RPMI7951 (cell line): ENCODE measurements at places on chromosomes 13 and 19.

DNA sequence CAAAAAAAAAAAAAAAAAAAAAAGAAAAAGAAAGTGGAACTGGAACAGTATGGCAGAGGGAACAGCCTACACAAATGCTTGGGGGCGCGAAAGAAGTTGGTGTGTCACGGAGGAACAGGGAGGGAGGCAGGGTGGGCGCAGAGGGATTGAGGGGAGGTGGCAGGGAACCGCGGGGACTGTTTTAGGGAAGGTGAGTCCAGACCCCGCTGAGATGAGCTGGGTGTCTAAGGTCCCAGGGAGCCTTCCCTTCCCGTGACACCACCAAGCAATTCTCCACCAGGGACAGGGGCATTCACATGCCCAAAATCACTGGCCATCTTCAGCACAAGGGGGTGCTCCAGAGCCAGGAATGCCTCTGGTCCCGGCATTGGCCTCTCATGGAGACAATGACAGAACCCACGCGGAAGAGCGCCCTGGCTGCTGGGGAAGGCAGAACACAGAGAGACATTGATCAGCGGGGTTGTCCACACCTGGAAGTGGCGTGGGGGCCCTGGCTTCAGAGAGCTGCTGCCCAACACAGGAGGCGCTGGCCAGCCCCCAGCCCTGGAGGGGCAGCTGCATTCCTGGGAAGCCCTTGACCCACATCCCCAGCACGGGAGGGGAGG is 6.9 kb downstream of the PEAK3 start:
- DNase-seq = peak; percentile 66

DNA sequence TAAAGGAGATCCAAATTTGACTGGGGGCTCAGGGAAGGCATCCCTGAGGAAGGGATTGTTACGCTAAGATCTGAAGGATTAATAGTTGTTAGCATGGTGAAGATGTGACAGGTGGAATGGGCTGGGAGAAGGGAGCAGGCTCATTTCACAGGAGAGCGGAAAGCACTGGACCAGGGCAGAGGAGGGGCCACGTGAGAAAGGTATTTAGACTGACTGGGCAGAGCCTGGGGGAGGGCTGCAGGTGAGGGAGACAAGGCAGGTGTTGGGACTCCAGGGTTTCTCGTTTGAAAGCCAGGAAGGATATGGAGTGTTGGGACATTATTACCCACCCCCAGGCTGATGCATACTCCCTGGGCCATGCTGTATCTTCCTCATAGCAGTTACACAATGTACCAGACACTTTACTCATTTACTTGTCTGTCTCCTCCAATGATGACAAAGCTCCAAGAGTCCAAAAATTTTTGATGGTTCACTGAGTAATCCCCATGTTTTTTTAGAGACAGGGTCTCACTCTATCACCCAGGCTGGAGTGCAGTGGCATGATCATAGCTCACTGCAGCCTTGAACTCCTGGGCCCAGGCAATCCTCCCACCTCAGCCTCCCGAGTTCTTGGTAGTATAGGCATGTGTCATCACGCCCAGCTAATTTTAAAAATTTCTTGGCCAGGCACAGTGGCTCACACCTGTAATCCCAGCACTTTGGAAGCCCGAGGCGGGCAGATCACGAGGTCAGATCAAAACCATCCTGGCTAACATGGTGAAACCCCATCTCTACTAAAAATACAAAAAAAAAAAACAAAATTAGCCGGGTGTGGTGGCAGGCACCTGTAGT is 2.3 kb downstream of the TRAPPC6A start:
- no peak for DNase-seq

DNA sequence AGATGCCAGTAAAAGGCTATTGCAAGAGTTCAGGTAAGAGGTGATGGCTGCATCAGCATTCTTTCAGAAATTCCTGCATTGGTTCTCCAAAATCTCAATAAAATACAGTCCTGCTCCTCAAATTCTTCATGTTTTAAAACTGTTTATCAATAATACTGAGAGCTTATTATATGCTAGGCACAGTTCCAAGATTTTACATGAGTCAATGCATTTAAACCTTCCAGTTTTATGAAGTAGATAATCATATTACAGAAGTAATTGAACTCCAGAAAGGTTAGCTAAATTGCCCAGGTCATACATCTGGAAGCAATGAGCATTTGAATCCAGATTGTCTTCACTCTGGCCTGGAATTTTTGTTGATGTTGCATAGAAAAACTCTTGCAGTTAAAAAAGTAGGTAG is 282.9 kb upstream of the SLITRK6 start:
- no peak for DNase-seq

GRCh38 chr13:47413112-47413511 is 516.3 kb upstream of the HTR2A start:
- no peak for DNase-seq

DNA sequence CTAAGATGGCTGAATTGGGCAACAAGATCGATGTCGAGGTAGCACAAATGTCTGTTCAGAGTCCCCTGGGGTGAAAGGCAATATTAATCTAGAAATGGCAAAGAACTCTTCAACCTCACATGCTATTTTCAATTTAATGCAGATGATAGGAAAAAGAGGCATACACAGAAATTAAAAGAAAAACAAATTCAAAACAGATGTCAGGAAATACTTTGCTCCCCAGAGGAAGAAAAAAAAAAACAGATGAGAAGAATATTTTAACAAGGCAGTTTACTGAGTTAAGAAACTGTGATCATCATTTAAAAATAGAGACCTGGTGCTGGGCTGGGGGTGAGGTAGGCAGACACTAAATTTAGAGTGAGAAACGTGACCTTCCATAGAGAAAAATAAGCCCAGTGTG is 421.9 kb upstream of the ARGLU1 start:
- DNase-seq = no peak

DNA sequence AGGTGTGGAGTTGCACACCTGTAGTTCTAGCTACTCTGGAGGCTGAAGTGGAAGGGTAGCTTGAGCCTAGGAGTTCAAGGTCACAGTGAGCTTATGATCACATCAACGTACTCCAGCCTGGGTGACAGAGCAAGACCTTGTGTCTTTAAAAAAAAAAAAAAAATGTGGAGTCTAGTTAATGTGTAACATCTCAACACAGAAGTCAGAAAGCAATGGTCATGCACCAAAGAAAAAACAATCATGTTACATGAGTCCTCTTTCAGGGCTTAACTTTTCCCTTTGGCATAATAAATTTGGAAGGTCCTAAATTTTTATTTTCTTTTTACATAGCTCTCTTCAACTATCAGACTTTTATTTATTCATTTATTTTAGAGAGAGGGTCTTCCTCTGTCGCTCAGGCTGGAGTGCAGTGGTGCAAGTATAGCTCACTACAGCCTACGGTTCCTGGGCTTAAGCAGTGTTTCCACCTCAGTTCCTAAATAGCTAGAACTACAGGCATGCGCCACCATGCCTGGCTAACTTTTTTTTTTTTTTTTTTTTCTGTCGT is 22.3 kb downstream of the SETDB2 start:
- no peak for DNase-seq

GRCh38 chr13:51858433-51859247 is 3.1 kb upstream of the CCDC70 start:
- no peak for DNase-seq
